ENCODE measurements at places on chromosomes 1 and 21.

DNA sequence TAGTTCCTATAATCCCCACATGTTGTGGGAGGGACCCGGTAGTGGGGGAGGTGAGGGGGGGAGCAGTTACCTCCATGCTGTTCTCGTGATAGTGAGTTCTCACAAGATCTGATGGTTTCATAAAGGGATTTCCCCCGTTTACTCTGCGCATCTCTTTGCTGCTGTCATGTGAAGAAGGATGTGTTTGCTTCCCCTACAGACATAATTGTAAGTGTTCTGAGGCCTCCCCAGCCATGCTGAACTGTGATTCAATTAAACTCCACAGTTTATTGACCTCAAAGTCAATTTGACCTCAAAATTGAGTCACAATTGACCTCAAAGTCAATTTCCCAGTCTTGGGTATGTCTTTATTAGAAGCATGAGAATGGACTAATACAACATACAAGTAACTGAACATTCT, 19.7 kb downstream of the DPH5 start:
- no peak for DNase-seq

DNA sequence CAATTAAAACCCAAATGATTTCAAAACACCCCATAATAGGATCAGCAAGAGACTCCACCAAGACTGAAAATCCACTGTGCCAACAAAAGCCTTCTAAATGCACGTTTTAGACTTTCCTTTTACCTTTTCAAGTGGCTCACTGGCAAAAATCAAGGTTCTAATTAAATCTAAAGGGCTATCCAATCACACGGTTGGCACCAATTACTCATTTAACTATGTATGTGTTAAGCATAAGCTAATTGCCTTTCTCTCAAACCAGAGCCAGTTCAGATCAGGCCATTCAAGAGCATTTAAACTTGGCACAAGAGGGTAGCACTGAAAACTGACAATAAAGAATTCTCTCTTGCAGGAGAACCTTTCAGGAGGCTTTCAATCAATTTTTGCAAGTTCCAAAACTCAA, 139.5 kb downstream of the RGS7 start:
- no peak for DNase-seq

- DNase-seq, result no peak
Measured at GRCh38 chr1:180186831-180187230, 32.2 kb downstream of the QSOX1 start.

GRCh38 chr1:25520446-25521061, 22.9 kb upstream of the LDLRAP1 start:
- peak; percentile 83 for DNase-seq

GRCh38 chr1:214445199-214445598, 106.2 kb downstream of the PTPN14 start:
- no peak for DNase-seq

DNA sequence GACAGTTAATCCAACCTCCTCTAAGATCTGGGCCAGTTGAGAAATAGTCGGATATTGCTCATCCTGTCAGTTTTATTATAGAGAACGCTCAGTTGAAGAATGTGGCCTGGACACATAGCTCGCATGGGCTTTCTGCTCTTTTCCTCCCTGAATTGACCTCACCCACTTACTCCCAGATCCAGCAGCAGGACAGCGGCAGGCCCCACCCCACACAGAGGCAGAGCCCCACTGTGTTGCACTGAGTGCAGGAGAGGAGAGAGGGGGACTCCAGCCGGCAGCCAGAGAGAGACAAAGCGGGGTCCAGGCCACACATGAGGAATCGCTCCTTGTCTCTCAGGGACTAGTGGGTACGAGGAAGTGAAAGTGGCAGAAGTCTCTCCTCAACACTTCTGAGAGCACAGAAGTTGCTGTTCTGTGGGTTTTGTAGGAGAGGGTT, 78.6 kb downstream of the LAMC1 start:
- DNase-seq, result peak; percentile 9

DNA sequence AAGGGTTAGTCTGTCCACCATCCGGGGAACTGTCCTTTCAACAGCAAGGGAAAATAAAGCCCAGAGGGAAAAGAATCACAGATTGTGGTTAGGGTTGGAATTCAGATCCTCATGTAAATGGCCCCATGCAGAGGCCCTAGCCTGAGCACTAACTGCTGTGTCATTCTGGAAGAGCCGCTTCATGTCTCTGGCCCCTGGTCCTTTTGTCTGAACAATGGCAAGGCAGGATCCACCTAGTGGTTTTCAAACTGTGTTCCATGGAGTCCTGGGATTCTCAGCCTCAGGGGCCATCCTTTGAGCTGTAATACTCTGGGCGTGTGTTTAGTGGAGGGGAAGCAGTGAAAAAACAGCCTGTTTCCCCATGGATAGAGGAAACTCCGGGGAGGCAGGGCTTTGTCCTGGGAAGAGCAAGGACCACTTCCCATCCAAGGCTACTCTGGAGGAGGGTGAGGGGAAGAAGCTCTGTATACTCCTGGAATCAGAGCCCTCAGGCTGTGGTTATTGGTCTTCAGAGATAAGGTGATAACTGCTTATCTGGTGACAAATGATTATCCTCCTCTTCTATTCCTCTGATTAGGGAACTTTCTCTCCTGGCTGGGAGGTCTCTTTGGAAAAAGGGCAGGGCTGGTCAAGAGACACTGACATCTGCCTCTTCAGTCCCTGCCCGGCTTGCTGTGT, 19.2 kb downstream of the PAX7 start:
- no peak for DNase-seq

DNA sequence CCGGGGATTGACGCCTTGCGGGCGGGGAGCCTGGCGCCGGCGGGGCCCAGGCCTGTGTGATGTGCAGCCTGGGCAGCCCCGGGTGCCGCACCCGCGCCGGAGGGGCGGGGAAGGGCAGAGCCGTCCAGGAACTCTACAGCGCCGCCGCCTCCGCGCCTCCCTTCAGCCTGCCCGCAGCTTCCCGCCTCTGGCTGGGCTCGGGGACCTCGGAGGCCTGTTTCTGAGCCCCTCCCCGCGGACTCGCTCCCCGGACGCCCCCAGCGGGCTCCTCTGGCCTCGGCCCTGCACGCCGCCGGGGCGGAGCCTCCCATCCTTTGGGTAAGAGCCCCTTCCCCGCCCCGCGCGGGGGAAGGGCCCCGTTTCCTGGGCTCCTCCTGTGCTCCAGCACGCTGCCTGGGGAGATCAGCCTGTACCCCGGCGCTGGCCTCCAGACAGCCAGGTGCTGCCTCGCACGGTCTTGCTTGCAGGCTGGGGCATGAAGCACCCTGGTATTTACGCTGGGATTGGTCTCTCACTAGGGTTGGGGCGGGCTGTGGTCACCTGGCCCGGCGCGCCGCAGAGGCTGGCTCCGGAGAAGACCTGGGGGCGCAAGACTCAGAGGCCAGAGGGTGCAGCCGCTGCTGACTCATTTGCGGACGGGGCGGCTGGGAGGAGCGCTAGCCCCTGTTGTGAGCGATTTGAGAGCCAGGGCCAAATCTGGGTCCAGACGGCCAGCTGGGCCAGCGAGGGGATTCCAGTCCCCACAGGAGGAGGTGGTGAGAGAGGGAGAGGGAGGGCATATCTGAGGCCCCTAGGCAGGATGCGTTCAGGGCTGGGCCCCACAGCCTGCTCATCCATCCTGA, 5.7 kb upstream of the ACOT11 start:
- peak; percentile 67 for DNase-seq

GRCh38 chr1:15430787-15431570, 7.3 kb upstream of the CTRC start:
- peak; percentile 81 for DNase-seq

DNA sequence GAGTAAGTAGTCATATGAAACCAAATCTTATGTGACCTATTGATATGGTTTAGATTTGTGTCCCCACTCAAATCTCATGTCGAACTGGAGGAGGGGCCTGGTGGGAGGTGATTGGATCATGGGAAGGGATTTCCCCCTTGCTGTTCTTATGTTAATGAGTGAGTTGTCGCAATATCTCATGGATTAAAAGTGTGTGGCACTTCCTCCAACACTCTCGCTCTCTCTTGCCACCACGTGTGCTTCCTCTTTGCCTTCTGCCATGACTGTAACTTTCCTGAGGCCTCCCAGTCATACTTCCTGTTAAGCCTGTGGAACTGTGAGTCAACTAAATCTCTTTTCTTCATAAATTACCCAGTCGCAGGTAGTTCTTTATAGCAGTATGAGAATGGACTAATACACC, 241.2 kb downstream of the RGS7 start:
- DNase-seq, result no peak
